Liver (tissue), 10 donors: ENCODE measurements at places on chromosomes 1 and 21.

DNA sequence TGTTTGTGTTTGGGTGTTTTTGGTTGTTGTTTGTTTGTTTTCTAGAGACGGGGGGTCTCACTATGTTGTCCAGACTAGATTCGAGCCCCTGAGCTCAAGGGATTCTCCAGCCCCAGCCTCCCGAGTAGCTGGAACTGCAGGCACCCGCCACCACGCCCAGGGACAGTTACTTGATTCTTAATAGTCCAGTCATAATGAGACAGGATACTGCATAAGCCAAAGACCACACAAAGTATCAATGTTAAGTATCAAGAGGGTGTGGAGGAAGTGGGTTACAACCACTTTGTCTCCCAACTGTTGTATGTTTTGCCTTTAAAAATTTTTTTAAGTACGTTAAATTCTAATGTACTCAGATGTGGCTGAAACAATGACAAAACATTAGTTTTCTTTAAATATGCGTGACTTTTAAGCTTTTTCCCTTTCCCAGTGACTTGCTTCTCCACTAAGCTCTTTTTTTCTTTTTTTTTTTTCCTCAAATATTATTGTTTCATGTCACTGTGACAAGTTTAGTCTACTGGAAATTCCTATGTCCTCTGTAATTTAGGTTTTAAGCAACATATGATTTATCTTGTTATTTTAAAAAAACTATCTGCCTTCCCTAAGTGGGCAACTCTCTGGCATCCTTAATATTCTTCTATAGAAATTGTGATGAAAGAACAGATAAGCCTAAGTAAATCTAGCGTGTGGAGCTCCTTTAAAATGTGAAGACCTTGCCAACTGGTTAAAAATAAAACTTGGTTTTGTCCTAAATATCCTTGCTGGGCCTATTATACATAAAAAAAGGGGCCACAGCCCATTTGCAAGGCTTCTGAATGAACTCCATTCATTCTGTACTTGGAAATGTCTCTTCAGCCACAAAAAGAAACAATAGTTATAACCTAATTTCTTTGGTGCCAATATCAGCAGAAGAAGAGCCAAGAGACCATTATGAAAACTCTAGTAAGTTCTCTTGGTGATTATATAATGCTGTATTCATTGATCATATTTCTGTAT is 56.2 kb upstream of the DPH5 start:
- H3K36me3 ChIP-seq: no peaks in the 10 kb centered on the region
- no peak overlapping the region for H3K27ac ChIP-seq
- no peak overlapping the region for H3K4me3 ChIP-seq
- no peaks in the 10 kb centered on the region for H3K4me1 ChIP-seq
- no peaks in the 10 kb centered on the region for H3K27me3 ChIP-seq
- no peak for DNase-seq

- no peak for DNase-seq
- H3K36me3 ChIP-seq: no peaks in the 10 kb centered on the region
- no peak overlapping the region for H3K27ac ChIP-seq
- H3K27me3 ChIP-seq: no peaks in the 10 kb centered on the region
These were observed 21.3 kb upstream of the C1orf105 start for GRCh38 chr1:172398970-172399755.

DNA sequence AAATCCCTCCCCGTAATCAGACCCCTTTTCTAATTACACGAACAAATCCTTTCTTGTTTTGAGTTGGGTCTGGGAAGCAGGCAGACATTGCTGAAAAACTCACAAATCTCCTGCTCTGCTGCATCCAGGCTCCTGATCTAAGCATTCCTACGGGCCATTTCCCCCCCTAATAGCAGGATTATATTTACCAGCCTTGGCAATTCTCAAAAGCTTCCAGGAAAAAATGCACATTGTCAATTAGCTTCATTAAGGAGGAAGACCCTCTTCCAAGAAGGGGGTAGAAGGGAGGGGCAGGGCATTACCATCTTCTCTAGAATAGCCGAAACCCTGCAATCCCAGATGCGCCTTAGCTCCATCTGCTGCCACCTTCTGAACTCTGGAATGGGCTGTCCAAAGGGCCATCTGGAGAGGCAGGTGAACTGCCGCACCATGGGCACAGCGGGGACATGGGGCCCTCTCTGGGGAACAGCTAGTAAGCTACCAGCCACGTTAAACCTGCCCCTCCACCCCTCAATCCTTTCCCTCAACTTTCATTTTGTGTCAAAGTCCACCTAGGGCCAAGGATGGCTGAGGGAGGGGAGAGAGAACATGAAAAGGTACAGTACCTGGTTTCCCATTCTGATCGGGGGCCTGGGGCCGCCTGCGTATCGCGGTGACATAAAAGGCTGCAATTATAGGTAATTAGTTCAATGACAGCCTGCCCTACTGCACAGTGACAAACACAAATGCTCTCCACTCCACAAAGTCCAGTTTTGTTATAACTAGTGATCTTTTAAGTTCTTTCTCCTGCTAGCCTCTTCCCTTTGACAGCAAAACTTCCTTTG is 56.8 kb downstream of the MRPL37 start:
- H3K4me1 ChIP-seq: no peaks in the 10 kb centered on the region
- no peaks in the 10 kb centered on the region for H3K36me3 ChIP-seq
- no peak overlapping the region for H3K27ac ChIP-seq

DNA sequence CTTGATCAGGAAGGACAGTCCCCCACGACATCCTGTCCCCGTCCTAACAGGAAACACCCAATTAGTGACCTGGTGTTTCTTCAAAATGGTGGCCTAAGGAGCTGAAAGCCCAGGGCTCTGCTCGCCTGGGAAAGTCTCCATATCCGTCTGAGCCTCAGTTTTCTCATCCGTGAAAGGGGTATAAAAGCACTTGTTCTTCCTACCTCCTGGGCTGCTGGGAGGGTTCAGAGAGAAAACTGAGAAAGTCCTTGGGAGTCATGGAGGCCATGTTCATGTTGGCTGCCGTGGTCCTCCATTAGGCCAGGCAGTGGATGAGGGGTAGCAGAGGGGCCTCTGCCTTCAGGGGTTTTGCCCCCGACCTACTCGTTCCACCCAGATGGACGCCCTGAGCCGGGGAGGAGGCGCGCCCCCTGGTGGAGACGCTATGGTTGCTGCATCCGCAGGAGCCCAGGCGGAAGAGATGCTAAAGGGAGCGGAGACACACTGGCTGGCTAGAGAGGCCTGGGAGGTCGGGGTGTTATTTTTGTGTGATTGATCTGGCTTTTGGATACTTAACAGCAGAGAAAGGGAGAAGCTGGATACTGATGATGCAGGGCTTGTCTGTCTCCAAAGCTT is 113.5 kb downstream of the PRDM2 start:
- no peaks in the 10 kb centered on the region for H3K4me1 ChIP-seq
- no peaks in the 10 kb centered on the region for H3K27me3 ChIP-seq
- H3K36me3 ChIP-seq: no peaks in the 10 kb centered on the region
- peak; percentile 63 for DNase-seq
- no peak overlapping the region for H3K4me3 ChIP-seq
- no peak overlapping the region for H3K27ac ChIP-seq

- H3K36me3 ChIP-seq: no peaks in the 10 kb centered on the region
- H3K27ac ChIP-seq: no peak overlapping the region
- H3K4me3 ChIP-seq: no peak overlapping the region
- peaks cover 11% of the 10 kb centered on the region for H3K4me1 ChIP-seq
- H3K27me3 ChIP-seq: peaks cover 7% of the 10 kb centered on the region
These were observed 406 bp downstream of the HTR1D start for GRCh38 chr1:23216771-23217420.

DNA sequence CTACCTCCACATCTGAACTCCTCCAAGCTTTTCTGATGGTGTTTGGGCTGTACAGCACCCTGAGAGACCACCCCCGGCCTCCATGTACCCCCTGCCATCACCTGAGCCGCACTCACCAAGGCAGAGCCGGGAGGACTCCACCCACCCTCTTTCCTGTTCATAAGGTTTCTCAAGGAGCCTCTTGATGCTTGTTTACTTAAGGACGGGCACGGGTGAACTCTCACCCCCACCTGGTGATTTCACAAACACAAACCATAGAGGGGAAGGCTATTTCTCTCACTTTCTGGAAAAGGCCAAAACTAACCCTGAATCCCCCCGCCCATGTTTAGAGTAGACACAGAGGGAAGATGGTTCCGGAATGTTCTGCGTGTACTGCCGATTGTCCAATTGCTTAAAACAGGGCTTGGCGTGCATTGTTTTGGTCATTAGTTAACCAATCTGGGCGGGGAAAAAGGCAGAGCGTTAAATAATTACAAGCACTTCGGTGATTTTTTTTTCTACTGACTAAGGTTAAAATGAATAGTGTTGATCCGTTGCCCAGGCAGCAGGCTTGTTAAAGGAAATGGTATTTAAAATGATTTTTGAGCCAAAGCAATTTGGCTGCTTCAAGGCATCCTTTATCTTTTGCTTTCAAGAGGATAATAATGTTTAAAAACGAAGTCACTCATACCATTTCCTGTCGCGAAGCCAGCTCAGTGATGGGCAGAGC is 279.8 kb upstream of the VAMP3 start:
- H3K4me1 ChIP-seq: no peaks in the 10 kb centered on the region
- peak overlapping the region; percentile 80 for H3K27ac ChIP-seq
- no peaks in the 10 kb centered on the region for H3K36me3 ChIP-seq

- H3K27ac ChIP-seq: peak overlapping the region; percentile 90
- peaks cover 17% of the 10 kb centered on the region for H3K36me3 ChIP-seq
- DNase-seq: no peak
- H3K27me3 ChIP-seq: no peaks in the 10 kb centered on the region
- H3K4me1 ChIP-seq: peaks cover 38% of the 10 kb centered on the region
- H3K4me3 ChIP-seq: peak overlapping the region; percentile 98
These were observed 832 bp downstream of the MRPL20 start for GRCh38 chr1:1406101-1406820.
